NCI-H146 (cell line): ENCODE measurements at places on chromosomes 2 and 18.

- DNase-seq = peak; percentile 34
These were observed 289.2 kb downstream of the TNS1 start for GRCh38 chr2:217713395-217714286.

- no peak for DNase-seq
These were observed 55.2 kb downstream of the METTL4 start for GRCh38 chr18:2515908-2516625.

DNA sequence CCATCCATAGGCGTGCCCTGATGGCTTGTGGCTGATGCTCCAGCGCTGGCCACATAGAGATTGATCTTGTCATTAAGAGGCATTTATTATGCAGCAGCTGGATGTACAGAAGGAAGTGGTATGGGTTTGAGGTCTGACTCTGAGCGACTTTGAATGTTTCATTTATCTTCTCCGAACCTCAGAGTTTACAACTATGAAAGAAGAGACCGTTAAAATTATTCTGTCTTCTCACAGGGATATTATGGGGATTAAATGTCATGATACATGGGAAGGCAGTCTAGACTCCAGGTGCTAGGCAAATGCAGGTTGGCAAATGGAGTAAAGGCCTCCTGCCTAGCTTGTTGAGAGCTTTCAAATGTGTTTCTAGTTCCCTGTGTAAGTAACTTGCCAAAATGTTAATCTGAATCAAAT is 30.3 kb downstream of the MOGAT1 start:
- DNase-seq = no peak

- DNase-seq = no peak
These were observed 172.9 kb downstream of the CELF4 start for GRCh38 chr18:37392648-37393047.
